ENCODE measurements at places on chromosomes 4 and X.
A peak's percentile ranks its signal among the peaks of the same experiment; 100 is the strongest.

- no peak for DNase-seq
Measured at GRCh38 chr4:138056541-138056940, 185.6 kb downstream of the SLC7A11 start.

DNA sequence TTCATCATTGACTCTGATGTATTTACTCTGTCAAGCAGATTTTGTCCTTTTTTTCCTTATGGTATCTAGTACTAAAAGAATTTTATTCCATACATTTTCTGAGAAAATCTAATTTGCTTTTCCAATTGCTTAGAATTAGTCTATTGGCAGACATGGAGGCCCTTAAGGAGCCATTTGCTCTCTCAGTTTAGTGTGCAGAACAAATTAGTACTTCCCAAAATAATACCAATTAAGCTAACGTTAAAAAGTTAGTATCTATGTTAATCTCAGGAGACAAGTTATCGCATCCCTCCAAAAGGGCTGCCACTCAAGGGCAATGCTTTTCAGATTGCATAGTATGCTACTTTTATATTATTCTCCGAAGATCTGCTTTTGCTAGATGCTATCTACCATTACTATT lies 47.7 kb downstream of the PDHA2 start:
- no peak for DNase-seq

- DNase-seq, result no peak
Measured at GRCh38 chr4:176238157-176238610, 30.8 kb downstream of the ASB5 start.

DNA sequence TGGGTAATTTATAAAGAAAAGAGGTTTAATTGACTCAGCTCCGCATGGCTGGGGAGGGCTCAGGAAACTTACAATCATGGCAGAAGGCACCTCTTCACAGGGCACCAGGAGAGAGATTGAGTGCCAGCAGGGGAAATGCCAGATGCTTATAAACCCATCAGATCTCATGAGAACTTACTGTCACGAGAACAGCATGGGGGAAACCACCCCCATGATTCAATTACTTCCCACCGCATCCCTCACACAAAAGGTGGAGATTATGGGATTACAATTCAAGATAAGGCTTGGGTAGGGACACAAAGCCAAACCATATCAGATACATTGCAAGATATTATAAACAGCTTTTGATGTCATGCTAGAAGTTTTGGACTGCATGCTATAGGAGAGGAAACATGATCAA lies 204.3 kb downstream of the VEGFC start:
- DNase-seq, result no peak

DNA sequence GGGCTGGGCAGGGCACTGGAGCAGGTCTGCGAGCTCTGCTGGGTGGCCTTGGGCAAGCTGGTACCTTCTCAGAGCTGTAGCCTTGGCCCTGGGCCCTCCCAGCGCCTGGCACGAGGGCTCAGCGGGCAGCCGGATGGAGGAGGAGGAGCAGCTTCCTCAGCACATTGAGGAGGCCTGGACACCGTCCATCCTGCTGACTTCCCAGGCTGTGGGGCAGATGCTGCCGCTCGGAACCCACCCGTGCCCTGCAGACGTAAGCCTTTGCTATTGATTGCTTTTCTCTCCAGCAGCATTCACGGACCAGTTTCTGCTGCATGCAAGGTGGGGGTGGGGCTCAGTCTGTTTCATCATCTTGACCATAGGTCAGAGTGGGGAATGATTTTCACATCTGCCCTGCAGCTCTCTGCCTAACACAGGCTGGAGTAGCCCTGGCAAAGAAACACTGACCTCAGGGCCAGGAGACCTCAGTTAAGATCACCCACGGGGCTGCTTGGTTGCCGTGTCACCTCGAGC lies 80.7 kb upstream of the PSAPL1 start:
- no peak for DNase-seq

DNA sequence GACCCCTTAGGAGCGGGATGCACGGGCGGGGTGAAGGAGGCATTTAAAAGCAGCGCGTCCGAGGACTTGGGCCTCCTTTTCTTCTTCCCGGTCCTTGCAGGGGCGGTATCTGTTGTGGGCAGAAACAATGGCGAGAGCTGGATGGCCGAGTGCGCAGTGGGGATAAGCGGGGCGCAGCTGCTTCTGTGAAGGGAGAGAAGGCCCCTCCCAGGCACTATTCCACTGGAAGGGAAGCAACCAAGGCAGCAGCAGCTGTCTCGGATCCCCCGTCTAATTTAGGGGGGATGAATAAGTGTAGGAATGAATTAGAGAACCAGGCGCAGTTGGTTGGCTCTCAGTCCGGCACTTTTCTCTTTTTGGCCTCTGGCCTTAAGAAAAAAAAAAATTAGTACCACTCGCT lies 995 bp downstream of the SMARCA5 start:
- DNase-seq, result peak; percentile 68

DNA sequence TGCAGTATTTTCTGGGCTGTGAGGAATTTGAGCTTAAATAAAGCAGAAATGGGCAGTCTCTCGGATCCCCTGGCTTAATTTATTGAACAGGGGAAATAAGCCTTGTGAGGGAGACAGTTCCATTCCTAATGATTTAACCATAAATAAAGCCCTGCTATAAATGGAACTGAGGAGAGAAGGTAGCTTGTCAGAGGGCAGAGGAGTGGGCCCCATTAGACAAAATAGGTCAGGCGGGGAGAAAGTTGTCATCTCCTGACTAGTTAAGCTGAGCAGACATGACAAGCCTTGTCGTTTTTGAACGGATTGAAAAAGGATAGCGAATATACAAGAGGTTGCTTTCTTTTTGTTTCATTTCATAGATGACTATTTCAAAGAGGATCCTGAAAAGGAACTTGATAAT lies 39.3 kb downstream of the SMPX start:
- DNase-seq, result no peak

GRCh38 chr4:13182133-13182532 lies 302.0 kb downstream of the RAB28 start:
- DNase-seq, result no peak

GRCh38 chr4:143473334-143474126 lies 40.0 kb upstream of the SMARCA5 start:
- no peak for DNase-seq

DNA sequence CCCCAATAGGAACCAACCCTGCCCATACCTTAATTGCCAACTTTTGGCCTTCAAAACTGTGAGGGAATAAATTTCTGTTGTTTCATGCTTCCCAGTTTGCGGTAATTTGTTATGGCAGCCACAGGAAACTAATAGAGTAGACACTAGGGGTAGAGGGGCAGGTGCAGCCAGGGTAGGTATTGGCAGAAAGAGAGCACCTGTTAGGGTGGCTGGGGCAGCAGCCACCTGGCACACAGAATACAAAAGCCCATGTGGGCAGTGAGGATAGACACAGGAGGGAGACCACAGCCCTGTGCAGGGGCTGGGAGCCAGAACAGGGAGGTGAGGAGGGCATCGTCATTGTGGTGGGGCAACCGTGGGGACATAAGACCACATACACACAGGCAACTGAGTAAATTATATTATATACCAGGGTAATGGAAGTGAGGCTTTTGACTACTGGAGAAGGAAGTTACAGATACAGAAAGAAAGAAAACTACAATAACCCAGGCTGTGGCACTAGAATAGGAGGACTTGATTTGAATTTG lies 28.2 kb downstream of the IRF2 start:
- DNase-seq, result no peak

GRCh38 chr4:47933840-47934239 lies 19.5 kb upstream of the NFXL1 start:
- no peak for DNase-seq

DNA sequence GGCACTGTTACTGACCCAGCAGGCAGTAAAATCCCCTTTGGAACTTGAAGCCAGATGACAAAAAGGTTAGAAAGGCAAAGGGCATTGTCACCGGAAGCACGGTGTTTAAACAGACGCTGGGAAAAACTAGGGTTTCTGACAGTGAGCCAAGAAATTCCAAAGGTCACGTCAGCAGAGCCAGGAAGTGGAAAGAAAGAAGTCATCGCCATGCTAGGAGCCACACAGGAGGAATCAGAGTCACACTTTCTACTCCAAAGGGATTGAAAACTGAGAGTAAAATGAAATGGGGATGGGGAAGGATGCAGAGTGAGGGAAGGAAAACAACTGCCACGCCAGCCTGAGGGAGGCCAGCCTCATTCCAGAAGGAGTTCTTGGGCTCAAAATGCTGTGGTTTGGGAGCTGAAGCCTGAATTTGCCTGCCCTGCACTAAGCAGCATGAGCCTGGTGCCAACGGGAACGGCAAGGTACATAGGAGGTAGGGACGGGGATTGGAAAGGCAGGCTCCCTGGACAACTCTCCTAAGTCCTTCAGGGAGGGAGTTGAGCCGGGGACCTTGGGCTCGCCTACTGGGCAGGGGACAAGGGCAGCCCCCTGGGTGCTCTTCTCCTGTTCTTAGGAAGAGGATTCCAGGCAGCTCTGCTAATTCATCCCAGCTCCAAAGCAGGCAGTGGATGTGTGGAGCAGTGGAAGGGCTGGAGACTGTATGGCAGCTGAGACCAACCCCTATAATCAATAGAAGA lies 66.8 kb downstream of the SOWAHB start:
- DNase-seq, result no peak

DNA sequence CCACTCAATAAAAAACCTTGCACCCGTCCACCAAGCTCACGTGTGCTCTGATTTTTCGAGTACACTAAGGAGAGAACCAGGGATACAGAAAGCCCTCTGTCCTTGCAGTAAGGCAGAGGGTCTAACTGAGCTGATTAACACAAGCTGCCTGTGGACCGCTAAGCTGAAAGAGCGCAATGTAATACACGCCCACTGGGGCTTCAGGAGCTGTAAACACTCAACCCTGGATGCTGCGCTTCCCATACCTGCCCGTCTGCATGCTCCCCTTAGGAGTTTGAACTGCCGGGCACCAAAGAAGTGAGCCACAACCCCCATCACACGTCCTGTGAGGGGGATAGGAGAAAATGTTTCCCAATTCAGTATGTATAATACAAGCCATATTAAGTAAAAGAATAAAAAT lies 664.8 kb downstream of the PCDH18 start:
- no peak for DNase-seq

DNA sequence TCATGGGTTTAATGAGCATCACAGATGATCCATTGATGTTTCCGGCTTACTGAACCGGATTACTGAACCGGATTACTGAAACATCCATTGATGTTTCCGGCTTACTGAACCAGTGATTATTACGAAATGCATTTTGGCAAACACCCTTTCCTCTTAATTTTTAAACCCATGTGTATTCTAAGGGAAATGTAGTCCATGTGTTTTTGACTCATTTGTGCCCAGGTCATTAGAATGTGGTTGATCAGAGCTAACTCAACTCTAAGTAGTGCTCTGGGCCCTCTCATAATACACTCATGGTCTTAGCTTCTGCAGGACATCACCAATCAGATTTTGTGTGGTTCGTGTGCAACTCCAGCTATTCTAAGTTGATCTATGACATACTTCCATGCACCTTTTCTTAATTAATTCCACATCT lies 141.6 kb downstream of the SPATA18 start:
- DNase-seq, result no peak

- DNase-seq, result no peak
Measured at GRCh38 chrX:10030570-10030969, 63.4 kb downstream of the CLDN34 start.

DNA sequence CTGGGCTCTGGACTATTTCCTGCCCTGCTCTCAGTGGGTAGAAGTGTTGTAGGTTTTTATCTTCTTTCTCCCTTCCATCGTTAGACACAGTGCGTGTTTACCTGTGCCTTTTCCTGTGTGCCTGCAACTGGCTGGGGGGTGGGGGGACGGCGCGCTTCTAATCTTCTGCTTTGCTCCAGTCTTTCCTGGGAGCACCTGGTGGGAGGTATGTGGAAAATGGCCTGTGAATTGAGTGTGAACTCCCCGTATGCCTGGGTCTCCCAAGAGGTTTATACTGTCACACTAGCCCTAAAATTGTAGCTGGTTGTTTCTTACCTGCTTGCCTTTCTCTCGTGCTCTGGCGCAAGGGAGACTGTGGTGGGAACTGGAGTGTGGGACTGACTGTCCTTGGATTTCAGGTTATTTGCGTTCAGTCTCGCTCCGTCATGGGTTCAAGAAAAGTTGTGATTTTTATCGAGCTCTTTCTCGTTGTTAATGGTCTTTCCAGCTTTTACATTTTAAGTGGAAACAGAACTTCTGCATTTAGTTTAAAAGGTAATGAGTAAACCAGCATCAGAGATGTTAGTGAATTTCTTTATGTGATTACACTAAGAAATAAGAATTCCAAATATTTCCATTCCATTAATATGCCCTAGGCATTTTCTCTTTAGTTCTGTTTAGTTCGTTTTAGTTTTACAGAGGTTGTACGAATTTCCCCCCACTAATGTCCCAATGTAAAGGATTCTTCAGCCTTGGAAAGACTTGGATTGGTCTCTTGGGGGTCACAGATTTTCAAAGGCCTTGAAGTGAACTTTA lies 15.3 kb downstream of the MRPL1 start:
- DNase-seq, result no peak

DNA sequence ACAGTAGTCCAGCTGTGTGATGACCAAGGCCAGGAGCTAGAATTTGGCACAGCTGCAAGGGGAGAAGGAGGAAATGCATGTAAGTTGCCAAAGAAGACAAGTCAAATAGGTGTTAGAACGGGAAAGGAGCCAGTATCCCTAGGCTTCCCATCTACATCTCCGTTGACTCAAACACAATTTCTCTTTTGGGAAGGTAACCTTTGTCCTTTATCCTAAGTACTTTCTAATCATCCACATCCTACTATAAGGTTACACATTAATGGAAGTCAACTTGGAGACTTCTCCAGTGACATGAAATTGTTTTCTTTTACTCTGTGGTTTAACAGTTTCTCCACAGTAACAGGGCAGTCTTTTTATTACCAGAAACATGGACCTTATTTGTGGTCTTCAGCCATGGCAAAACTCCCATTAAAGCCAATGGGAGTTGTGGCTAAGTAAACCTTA lies 620.0 kb downstream of the ANKRD50 start:
- DNase-seq, result no peak

GRCh38 chr4:167838686-167839085 lies 253.7 kb upstream of the ANXA10 start:
- no peak for DNase-seq
